ENCODE measurements at places on chromosomes 2 and 18.

- no peak for DNase-seq
Measured at GRCh38 chr2:6860296-6860695, 5.4 kb downstream of the CMPK2 start.

- DNase-seq, result no peak
Measured at GRCh38 chr2:237729681-237730475, 68.7 kb upstream of the RBM44 start.

GRCh38 chr2:172423160-172423559 lies 4.2 kb upstream of the ITGA6 start:
- no peak for DNase-seq

GRCh38 chr2:233100192-233100998 lies 40.3 kb downstream of the INPP5D start:
- DNase-seq, result no peak

DNA sequence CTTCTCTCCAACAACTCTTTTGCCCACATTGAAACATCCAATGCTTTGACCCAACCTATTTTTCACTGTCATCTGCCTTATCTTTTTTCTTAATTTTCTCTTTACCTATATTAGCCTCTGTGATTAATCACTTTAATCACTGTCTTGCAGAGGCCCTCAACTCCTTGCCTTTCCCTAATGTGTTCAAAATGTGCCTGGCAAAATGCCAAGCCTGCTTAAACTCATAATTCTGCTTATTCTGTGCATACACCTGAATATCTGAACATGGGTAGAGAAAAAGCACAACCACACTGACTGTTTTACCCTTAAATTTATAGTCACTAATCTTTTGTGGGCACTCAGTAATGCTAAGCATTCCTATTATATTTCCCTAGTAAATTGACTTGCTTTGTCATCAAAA lies 63.0 kb upstream of the GALNT13 start:
- DNase-seq, result no peak

- DNase-seq, result no peak
Measured at GRCh38 chr2:192190474-192190873, 4.3 kb downstream of the TMEFF2 start.

GRCh38 chr2:109685453-109685852 lies 71.3 kb downstream of the SOWAHC start:
- DNase-seq, result no peak
